ENCODE measurements at places on chromosomes 2 and 18. TPM values are rescaled to one million over a fixed set of nuclear protein-coding genes. Genes with fewer than 3 reads are reported as not detected.

- no peak for DNase-seq
Observed at GRCh38 chr2:105518897-105519296, 120.0 kb upstream of the FHL2 start.

GRCh38 chr2:100785626-100786296 lies 34.2 kb upstream of the NPAS2 start:
- no peak for DNase-seq

- no peak for DNase-seq
Observed at GRCh38 chr2:190137561-190137960, 75.0 kb upstream of the MSTN start.

GRCh38 chr18:2515171-2515787 lies 56.0 kb downstream of the METTL4 start:
- no peak for DNase-seq

GRCh38 chr2:10140841-10141610 lies 18.5 kb downstream of the RRM2 start:
- DNase-seq: no peak

GRCh38 chr2:45830322-45830721 lies 178.8 kb downstream of the PRKCE start:
- no peak for DNase-seq

GRCh38 chr2:42414158-42414557 lies 53.1 kb upstream of the COX7A2L start:
- no peak for DNase-seq

GRCh38 chr2:28234807-28235206 lies 157.9 kb upstream of the FOSL2 start:
- DNase-seq: no peak

DNA sequence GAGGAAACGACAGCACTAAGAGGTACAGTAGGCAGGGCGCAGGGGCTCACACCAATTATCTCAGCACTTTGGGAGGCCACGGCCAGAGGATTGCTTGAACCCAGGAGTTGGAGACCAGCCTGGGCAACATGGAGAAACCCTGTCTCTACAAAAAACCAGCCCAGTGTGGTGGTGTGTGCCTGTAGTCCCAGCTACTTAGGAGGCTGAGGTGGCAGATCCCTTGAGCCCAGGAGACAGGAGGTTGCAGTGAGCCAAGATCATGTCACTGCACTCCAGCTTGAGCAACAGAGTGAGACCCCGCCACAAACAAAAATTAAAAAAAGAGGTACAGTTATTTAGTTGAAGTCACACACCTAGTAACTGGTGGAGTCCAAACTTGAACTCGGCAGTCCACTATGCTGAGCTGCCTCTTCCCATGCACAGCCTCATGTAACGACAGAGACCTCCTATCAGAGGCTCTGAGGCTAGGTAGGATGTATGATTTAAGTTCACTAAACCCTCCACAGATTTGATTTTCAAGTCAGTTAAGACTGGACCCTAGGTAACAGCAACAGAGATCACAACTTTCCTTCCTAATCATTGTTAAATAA lies 8.7 kb downstream of the STK17B start:
- DNase-seq: no peak

DNA sequence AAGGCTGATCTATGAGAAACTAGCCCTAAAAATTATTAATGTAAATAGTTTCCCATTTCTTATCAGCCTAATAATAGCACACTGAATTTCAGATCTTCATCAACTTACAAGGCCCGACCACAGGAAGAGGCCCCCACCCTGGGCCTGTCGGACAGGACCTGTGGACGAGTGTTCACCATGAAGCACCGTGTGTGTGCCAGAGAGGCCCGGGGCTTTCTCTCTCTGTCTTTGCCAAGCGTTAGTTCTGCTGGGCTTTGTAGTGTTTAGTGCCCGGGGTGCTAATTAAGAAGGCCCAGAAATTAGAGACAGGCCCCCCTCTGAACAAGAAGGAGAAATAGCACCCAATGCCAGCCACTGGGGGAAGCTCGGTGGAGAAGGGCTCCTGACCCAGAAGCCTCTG lies 265.7 kb downstream of the TWIST2 start:
- no peak for DNase-seq

DNA sequence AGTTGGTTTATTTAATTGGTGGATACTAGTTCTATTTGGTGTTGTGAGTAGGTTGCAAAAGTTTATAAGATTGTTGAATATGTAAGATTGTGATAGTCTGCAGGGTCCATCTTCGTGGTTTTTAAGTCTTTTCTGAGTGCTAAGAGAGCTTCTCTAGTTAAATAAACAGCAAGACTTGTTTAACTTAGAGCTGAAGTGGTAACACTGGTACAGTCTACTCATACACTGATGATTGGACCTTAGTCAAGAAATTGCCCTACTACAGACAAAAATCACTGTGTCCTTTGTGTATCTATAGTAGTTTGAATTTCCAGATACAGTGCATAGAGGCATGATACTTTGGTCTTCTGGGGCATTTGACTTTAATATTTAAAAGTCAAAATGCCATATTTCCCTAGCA lies 94.6 kb downstream of the PHLPP1 start:
- DNase-seq: no peak

- no peak for DNase-seq
Observed at GRCh38 chr2:233117811-233118647, 57.9 kb downstream of the INPP5D start.

GRCh38 chr2:132604561-132604960 lies 65.4 kb downstream of the LYPD1 start:
- no peak for DNase-seq

- no peak for DNase-seq
Observed at GRCh38 chr2:9937258-9937657, 14.2 kb upstream of the GRHL1 start.

- DNase-seq: no peak
Observed at GRCh38 chr2:189648846-189649509, 12.3 kb upstream of the ASNSD1 start.

DNA sequence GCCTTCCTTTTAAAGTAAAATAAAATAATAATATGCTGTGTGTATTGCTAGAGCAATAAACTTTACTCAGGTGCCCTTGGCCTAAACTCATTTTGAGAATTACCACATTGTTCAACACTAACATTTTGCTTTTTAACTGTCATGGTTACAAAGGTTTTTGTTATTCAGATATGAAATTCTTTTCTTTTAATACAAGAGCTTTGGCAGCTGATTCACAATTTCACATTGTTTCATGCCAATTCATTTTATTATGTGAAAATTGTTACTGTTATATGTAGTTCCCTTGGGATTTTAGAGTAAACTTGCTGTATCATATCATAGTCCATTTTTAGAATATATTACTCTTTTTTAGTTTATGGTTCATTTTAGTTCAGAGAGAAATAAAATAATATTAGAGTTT lies 65.8 kb upstream of the ZNF804A start:
- DNase-seq: no peak

DNA sequence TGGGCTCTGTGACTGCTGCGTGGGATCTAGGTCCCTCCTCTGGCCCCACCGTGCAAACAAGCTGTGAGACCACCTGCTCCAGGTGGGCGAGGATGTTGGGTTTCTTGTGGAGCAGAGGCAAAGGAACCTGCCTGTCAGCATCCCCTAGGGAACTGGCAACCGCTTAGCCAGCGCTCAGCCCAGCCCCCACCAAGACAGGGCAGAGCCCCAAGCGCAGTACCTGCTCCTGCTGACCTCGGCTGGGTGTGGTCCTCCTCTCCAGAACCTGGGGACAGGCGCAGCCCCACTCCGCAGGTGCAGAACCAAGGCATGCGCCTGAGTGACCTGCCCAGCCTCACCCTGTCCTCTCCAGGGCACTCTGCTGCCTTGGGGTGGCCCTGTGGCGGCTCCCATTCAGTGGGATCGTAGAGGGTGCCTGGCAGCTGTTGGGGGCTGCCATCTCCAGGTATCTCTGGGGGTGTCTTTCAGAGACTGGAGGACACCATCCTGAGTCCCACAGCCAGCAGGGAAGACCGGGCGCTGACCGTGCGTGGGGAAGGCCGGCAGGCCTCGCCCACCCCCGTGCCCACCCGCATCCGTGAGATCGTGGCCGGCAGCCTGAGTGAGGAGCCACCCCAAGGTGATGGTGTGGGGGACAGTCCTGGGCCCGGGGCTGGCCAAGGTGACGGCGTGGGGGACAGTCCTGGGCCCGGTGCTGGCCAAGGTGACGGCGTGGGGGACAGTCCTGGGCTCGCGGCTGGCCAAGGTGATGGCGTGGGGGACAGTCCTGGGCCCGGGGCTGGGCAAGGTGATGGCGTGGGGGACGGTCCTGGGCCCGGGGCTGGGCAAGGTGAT lies 12.3 kb downstream of the CROCC2 start:
- peak; percentile 13 for DNase-seq

DNA sequence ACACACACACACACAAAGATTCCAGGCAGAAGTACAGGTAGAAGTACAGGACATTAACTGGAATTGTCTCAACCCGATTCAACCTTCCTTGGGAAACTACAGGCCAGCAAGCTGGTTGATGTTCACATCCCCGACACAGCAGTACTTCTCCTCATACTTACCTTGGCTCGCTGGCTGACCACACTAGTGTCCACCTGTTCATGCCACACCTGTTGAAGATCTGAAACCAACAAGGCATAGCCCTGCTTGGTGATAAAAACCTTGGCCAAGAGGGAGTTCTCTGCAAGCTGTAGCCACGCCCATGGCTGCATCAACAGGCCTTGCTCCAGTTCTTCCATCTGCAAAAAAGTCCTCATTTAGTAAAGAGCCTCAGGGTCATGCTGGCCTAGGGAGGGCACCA lies 2.6 kb downstream of the NHEJ1 start:
- no peak for DNase-seq

GRCh38 chr2:190529486-190530247 lies 4.9 kb downstream of the NEMP2 start:
- no peak for DNase-seq

GRCh38 chr2:29010946-29011345 lies 29.8 kb downstream of the TOGARAM2 start:
- peak; percentile 49 for DNase-seq

- DNase-seq: no peak
Observed at GRCh38 chr2:137221797-137222492, 456.6 kb downstream of the THSD7B start.

- DNase-seq: no peak
Observed at GRCh38 chr2:69644506-69644979, 1.0 kb upstream of the AAK1 start.

DNA sequence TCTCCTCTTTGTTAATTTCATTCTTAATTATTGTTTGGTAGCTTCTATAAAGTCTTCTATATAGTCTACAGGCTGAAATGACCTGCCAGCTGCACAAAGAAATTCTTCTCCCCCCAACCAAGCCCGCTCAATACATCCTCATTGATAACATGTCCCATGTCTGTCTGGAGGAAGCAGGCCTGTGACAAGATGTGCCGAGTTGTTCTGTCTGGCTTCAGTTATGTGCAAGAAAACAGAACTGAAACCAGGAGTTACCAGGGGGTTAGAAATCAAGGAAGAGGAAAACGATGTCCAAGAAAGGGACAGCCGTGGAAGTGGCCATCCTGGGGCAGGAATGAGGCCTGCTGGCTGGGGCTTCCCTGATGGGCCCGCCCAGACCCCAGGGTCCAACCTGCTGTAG lies 57.6 kb downstream of the MTCL1 start:
- DNase-seq: no peak

DNA sequence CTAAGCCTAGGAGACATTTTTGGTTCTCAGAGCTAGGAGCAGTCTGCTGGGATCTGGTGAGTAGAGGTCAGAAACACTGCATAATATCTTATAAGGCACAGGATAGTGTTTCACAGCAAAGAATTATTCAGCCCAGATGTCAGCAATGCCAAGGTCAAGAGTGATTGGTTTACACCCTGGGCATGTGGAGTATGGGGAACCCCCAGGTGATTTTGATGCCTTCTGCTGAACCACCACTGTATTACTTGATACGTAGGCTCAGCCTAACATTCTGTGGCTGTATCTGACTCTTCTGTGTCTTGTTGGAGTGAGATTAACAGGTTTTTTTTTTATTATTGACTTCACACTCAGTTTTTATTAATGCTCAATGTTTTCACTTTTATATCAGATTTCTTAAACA lies 6.0 kb downstream of the DDX18 start:
- DNase-seq: no peak

DNA sequence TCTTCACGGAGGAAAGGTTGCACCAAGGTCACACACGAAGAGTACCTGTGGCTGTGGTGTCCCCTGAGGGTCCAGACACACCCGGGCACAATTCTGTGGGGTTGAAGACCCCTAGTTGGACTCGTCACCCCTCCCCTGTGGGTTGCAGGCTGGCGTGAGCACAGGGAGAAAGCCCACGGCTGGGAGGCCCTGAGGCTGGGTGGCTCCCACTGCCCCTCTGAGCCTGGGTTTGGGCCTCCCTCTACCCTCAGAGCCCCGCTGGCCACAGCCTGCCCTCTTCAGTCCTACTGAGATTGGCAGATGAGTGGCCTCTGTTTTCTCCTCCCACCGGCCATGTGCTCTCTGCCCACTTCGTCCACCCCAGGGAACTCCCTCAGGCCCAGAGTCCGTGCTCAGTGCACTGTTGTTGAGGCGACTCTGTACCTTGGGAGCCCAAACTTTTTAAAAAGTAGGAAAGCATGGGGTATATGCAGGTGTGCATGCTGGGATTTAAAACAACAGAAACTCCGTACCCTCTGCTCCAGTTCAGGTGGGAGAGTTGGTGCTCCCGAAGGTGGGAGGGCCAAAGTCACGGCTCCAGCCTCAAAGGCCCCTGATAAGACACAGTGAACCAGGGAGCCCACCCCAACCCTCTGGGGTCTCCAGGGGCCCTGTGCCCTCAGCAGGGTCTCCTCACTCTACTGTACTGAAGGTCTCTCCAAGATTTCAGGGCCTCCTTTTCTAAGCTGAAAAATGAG lies 19.1 kb downstream of the RAMP1 start:
- DNase-seq: no peak

- DNase-seq: peak; percentile 20
Observed at GRCh38 chr2:220104871-220105351, 477.5 kb downstream of the SLC4A3 start.

GRCh38 chr2:80546766-80547165 lies 242.2 kb upstream of the LRRTM1 start:
- DNase-seq: no peak

DNA sequence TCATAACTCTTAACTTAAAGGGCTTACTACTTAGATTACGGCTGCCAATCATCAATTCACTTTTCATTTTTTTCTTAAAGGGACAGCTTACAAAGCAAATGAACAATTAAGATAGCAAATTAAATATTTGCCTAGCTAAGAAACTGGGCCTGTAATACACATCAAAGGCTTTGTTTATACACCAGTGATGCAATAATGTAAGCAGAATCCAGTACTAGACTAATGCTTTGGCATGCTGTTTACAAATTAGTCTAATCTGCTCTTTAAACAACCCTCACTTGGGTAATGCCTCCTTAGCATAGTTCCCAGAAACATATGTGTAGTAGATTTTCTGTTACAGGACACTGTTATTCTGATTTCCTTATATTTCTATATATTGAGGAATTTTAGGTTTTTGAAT lies 105.8 kb downstream of the ARHGAP28 start:
- DNase-seq: no peak

- no peak for DNase-seq
Observed at GRCh38 chr18:3456686-3457069, 6.7 kb downstream of the TGIF1 start.

DOK6 gene
- total RNA-seq: 0.96 TPM

PLGLB2 gene
- 1.3 TPM for total RNA-seq

GULP1 gene
- total RNA-seq: 5.7 TPM

CYP27C1 gene
- 0.11 TPM for total RNA-seq

GPC1 gene
- 187 TPM for total RNA-seq

ZNF396 gene
- total RNA-seq: 0.71 TPM

DNER gene
- total RNA-seq: 2.3 TPM

IL1RL1 gene
- total RNA-seq: 1.1 TPM

MEP1B gene
- not detected for total RNA-seq

CREG2 gene
- not detected for total RNA-seq

VPS4B gene
- 16.7 TPM for total RNA-seq

CROCC2 gene
- total RNA-seq: not detected

RETREG2 gene
- 29.9 TPM for total RNA-seq
